ENCODE measurements at places on chromosomes 12 and 14.

DNA sequence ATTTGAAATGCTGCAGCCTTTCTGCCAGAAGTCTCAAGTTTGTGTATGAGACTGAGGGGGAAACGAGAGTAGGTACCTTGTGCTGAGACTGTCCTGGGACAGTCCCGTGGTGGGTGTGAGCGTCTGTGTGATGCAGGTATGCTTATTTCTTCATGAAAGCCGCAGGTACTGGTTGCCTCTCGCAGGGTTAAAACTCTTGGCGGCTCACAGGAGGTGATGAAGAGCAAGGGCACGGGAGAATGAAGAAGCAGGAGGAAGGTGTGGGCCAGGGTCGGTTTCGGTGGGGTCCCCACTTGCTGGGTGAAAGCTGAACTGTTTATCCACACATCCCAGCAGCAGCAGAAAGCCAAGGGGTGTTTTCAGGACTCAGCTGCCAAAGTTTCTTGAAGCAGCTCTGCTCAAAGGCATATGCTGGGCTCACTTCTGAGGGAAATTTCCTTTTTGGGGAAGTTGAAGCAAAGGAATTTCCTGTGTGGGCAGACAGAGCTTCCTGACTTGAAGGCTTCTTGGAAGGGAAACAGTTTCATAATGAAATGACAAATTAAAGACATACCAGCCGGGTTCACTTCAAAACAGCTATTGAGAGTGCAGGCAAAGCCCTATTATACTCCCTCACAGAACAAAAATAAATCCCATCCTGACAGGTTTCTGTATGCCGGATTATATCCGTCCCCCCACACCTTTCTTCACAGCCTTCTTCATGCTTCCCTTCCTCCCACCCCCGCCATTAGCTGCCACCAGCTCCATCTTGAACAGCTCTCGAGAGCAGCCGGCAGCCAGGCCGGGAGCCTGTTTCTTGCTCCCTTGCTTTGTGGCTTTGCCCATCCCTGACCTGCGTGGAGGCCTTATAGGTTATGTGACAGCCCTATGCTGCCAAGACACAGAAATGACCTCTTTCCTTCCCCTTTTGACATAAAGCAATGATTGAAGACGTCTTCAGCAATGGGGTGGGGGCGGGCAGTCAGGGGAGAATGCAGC is 116.6 kb downstream of the ETV6 start:
- peak; percentile 56 for DNase-seq

DNA sequence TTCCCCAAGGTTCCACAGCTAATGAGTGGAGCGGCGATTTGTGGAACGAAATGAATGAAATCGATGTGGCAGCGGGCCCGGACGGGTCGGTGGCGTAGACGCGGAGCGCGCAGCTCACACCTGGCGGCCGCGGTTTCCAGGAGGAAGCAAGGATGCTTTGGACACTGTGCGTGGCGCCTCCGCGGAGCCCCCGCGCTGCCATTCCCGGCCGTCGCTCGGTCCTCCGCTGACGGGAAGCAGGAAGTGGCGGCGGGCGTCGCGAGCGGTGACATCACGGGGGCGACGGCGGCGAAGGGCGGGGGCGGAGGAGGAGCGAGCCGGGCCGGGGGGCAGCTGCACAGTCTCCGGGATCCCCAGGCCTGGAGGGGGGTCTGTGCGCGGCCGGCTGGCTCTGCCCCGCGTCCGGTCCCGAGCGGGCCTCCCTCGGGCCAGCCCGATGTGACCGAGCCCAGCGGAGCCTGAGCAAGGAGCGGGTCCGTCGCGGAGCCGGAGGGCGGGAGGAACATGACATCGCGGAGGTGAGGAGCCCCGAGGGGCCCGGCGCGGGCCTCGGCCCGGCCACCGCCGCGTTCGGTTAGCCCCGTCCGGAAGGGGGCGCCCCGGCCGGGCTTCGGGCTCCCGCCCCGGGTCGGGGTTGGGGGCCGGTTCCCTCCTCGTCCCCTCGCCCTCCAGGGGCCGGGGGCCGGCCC is at the start of gene PTPN11:
Gene PTPN11 (plus strand): TSS at position 340 of the 689 bp plus-strand sequence. CDS start 165 bp downstream, at position 505.
- peak; percentile 91 for DNase-seq

DNA sequence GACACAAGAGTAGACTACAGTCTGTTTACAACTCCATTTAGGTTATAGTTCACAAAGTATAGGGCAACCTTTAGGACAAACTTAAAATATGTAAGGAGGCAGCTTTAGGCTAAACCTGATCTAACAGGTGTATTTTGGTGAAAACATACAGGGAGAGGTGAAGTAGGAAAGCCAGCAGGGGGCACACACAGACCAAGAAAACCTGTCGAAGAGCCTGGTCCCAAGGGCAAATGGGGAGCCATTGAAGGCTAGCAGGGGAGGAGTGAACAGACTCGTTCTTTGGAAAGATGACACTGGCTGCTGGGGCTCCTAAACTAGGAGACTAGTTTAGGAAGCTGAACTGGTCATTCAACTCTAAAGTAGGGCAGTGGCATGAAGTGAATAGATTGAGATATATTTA is 138.8 kb upstream of the WSCD2 start:
- DNase-seq: peak; percentile 26

DNA sequence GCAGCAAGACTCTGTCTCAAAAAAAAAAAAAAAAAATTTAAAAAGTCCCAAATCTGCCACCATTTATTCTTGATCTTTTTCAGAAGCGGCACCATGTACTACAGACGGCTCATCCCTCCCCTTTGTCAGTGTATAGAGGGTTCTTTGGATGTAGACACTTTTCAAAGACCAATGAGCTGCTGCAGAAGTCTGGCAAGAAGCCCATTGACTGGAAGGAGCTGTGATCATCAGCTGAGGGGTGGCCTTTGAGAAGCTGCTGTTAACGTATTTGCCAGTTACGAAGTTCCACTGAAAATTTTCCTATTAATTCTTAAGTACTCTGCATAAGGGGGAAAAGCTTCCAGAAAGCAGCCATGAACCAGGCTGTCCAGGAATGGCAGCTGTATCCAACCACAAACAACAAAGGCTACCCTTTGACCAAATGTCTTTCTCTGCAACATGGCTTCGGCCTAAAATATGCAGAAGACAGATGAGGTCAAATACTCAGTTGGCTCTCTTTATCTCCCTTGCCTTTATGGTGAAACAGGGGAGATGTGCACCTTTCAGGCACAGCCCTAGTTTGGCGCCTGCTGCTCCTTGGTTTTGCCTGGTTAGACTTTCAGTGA is 6.5 kb upstream of the ACACB start:
- no peak for DNase-seq

- DNase-seq: no peak
These were observed 83.2 kb downstream of the ITPK1 start for GRCh38 chr14:93032421-93032936.

- DNase-seq: no peak
These were observed 16.0 kb upstream of the EVL start for GRCh38 chr14:100049220-100049619.

DNA sequence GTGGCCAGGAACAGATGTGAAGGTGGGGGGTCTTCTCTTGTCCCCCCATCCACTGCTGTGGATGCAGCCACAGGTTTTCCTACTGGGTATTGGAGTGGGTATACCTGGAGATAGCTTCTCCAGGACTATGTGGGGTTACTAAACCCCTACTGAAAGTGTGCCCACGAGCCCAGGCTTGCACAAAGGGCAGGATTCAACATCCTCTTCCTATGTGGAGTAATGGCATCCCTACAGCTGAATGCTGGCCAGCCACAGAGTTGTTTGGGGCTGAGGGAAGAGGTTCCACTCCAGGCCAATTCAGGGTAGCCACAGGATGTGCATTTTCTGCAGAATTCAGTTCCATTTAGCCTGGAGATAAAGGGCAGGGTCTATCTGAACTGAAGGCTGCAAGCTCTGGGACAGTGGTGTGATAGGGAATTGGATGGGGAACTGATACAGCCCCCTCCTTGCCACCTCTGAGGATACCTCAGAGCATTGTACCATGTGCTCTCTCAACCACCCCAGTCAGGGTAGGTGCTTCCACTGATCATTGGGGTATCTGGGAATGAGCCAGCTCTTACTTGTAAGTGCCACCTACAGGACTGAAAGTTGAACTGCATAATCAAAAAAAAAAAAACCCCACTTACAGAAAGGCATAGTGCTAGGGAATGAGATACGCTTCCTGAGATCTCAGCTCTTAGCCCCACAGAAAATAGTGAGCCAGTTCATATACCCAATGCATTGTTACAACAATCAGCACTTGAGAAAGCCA is 187.1 kb downstream of the KITLG start:
- no peak for DNase-seq

DNA sequence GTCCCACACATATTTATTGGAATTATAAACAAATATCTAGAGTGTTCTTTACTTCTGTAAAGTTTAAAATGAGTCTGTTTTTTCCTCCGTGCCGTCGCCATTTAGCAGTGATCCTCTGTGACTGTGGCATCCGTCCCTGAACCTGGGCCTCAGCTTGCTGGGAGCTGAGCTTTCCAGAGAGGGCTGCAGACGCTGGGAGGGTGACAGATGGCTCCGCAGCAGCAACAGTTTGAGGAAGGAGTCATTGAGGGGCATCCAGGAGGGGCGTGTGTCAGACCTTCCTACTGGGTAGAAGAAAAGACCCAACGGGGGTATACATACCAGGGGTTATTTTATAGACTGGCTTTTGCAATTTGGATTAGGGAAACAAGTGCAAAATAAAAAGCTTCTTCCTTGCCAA is 47.9 kb downstream of the NEUROD4 start:
- no peak for DNase-seq

DNA sequence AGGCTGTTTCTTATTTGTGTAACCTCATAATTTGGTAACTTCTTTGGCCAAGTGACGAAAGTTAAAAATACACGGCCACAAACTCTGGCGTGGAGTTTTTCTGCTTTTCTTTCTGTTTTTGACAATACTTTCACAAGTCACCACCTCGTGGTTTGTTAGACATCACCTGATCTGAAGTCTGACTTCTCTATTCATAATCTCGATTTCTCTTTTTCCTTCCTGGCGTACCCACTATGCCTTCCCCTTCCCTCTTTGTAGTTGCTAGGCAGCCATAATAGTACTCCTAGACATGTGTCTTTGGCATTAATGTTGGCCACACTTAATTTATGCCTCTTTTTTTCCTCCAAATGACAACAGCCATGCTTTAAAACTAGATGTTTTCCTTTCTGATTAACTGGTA is 97.6 kb downstream of the POLR3B start:
- DNase-seq: no peak

GRCh38 chr12:92445253-92446082 is 257.3 kb upstream of the PLEKHG7 start:
- DNase-seq: no peak

DNA sequence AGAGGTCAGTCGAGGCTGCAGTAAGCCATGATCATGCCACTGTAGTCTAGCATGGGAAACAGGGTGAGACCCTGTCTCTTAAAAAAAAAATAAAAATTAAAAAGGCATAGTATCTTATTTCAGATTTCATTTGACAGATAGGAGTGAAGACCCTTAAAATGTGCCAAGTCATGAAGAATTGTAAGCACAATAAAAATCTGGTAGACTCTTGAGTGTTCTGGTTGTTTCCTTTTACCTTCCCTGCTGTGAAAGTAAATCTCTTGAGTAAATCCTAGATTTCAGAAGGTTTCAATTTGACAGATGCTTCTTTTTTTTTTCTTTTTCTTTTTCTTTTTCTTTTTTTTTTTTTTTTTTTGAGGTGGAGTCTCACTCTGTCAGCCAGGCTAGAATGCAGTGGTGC is 109.0 kb downstream of the ESR2 start:
- no peak for DNase-seq

DNA sequence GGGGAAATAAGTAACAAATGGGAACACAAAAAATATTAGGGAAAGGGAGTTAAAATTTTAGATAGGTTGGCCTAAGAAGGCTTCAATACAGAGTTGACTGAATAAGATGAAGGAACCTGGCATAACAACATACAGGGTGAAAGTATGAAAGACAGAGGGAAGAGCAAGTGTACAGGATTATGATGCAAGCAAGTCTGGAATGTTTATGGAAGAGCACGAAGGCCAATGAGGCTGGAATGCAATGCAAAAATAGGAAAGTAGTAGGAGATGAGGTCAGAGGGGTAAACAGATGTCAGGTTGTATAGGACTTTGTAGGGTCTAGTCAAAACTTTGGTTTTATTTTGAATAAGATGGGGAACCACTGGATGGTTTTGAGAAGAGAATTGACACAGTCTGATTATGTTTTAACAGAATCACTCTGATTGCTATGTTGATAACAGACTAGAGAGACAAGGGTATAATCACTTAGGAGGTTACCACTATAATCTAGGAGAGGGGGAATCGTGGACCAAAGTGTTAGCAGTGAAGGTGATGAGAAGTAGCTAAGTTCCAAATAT is 96.8 kb downstream of the OSBPL8 start:
- no peak for DNase-seq
